ENCODE measurements at places on chromosomes 5 and 9.
A peak's percentile ranks its signal among the peaks of the same experiment; 100 is the strongest.

- no peak for DNase-seq
Measured at GRCh38 chr9:93097511-93098201, 1.6 kb downstream of the CARD19 start.

DNA sequence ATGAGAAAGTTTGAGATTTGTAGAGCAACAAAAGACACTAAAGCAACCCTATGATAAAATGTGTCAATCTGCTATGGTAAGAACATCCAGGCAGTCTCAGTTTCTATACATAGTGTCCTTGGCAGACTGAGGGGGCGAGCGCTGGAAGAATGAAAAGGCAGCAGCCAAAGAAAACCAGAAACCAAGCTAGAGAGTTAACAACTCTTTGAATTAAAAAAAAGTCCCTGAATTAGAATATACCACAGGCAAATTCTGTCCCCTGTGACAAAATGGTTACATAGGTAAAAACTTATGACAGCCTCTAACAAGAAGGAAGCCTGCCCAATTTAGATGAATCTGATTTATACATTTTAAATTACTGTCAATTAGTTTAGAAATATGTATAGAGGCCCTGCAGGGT lies 106.7 kb downstream of the OXCT1 start:
- no peak for DNase-seq

GRCh38 chr5:43019614-43020398 lies 20.3 kb downstream of the ANXA2R start:
- DNase-seq = peak; percentile 91

- DNase-seq = no peak
Measured at GRCh38 chr5:6096101-6096500, 282.2 kb downstream of the MED10 start.

GRCh38 chr5:176360894-176361436 lies 599 bp downstream of the KIAA1191 start:
- no peak for DNase-seq

- no peak for DNase-seq
Measured at GRCh38 chr9:8234316-8234715, 434.7 kb upstream of the DMAC1 start.

- no peak for DNase-seq
Measured at GRCh38 chr9:111831371-111832108, 36.8 kb upstream of the SHOC1 start.

GRCh38 chr9:92988215-92988768 lies 41.0 kb downstream of the FGD3 start:
- DNase-seq = no peak

DNA sequence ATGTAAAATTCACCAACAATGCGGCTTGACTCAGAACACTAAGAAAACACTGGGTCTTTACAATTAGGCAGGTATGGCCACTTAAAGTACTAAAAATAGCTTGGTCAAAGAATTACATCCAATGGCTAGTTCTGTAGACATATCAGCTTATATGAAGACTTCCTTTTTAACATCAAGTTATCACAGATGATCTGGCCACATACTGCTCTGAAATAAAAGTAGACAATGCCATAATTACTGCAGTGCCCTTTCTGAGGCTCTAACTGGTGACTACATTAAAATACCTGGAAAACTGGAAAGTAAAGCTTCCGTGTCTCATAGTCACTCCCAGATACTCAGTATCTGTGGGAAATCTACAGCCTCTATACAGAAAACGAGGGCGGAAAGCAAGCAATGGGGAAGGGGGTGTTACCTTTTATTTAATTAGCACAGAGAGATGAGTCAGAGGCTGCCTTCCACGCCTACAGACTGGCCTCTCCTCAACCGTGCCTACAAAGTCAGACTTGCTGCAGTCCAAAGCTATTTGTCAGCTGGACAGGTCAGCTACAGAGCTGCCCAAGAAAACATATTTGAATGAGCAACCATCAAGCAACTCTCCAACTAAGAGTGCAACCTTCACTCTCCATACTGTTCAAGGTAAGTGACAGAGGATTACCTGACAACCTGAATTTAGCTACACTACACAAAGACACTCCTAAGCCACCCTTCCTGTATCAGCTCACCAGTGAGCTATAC lies 8.7 kb downstream of the SERINC5 start:
- peak; percentile 25 for DNase-seq

GRCh38 chr5:100731768-100732167 lies 171.3 kb downstream of the ST8SIA4 start:
- DNase-seq = no peak

GRCh38 chr9:85541876-85542275 lies 199.9 kb downstream of the AGTPBP1 start:
- no peak for DNase-seq

DNA sequence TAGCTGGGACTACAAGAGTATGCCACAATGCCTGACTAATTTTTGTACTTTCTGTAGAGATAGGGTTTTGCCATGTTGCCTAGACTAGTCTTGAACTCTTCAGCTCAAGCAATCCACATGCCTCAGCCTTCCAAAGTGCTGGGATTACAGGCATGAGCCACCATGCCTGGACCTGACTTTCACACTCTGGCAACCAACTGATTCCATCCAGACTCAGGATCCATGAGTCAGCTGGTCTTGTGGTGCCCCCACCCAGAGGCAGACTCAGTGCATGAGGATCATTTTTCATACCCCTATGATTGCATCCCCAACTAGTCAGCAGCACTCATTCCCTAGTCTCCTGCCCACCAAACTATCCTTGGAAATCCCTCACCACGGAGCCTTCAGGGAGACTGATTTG lies 375.9 kb downstream of the ANXA1 start:
- DNase-seq = no peak

GRCh38 chr5:66066826-66067225 lies 77.3 kb upstream of the SREK1 start:
- no peak for DNase-seq

- DNase-seq = no peak
Measured at GRCh38 chr5:161094411-161094810, 242.4 kb upstream of the ATP10B start.

GRCh38 chr5:103800741-103801495 lies 238.3 kb upstream of the NUDT12 start:
- DNase-seq = no peak

DNA sequence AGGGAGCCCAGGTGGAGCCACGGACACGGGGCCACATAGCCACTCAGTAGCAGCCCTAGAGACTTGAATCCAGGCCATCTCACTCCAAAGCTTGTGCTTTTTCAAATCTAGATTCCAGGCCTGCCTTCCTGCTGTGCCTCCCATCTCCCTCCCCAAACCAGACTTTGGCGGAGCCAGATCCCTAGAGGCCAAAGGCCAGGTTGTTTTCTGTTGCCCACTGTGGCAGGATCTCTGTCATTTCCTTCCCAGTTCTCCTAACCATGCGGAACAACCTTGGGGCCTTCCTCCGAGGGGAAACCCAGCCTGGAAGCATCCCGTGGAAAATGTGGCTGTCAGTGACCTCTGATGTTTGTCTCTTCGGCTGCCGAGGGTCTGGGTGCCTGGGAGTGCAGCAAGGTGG lies 16.4 kb upstream of the RPS14 start:
- no peak for DNase-seq

DNA sequence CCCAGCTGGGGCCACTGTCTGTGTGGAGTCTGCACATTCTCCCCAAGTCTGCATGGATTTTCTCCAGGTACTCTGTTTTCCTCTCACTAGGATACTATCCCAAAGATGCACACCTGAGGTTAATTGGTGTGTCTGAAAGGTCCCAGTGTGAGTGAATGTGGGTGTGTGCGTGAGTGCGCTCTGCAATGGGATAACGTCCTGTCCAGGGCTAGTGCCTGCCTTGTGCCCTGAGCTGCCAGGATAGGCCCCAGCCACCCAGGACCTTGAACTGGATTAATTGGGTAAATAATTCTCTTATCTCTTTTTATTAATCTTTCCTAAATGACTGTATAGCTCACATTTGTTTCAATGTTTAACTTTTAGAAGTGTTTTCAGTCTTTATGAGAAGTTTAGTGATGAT lies 11.5 kb upstream of the PANK3 start:
- DNase-seq = no peak

GRCh38 chr9:12539580-12539975 lies 153.6 kb upstream of the TYRP1 start:
- no peak for DNase-seq

GRCh38 chr5:72955143-72955767 lies 586 bp upstream of the FCHO2 start:
- no peak for DNase-seq

DNA sequence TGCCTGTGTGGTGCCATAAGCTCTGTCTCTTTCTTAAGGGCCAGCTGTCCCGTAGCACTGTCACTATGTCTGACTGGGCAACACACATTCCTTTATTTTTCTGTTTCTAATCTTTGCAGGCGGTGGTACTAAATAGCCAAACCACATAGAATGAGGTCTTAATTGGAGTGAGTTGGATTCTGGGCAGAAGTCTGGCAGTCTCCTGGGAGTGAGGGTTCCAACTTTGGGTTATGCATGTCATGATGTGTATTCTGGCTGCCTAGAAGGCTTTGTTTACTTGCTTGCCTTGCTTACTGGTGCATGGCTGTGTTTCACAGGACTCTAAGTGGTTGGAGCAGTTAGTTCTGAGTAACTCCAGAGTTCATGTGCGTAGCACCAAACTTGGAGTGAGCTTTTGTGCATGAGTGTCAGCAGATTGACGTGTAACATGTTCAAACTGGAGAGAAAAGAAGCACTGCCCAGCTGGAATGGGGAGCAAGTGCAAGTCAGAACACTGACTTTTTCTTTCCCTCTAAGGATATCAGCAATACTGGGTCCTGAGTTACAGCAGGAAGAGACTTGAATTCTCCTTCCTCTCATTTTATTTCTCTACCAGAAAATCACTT lies 185.8 kb downstream of the PCSK1 start:
- DNase-seq = no peak

DNA sequence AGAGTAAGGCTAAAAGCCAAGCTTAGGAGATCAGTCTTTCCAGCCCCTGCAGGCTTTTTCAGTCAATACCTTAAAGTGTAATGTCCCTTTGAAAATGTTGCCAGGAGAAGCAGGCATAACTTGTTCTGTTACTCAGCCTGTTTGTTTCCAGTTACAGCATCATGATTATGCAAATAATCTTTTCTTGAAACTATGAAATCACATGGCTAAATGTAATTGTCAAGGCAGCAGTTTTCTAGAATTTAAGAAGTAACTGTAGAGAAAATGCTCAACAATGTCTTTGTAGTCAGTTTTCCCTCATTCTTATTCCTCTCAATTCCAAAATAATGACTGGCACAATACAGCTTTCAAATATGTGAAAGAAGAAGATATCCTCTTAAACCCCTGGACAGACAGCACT lies 1.9 kb upstream of the GPR107 start:
- DNase-seq = no peak

DNA sequence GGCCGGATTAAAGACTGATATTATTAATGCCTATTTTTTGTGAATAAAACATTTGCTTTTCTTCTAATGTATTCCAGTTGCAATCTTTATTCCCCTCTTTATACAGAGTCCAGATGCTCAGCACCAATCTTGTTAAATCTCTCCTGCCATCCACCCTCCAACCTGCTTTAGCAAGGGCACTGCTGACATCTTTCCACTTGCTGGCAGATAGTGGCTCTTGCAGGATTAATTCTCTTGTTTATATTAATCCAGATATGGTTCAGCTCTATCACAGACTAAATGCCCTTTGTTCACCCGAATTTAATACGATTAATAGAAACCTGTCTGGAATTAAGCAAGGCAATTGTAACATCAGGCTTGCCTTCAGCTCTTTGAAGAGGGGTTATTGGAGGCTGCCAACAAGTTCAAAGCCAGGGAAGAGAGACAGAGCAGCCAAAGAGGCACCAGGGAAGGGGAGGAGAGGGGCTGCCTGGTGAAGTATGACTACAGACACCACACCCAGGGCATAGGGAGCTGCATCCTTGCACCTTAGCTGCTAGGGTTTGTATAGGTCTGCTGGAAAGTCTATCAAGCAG lies 236.2 kb downstream of the SAXO1 start:
- DNase-seq = no peak

GRCh38 chr5:150513375-150514309 lies 5.7 kb downstream of the NDST1 start:
- DNase-seq = no peak

GRCh38 chr9:30574355-30575151 lies 1809.9 kb upstream of the ACO1 start:
- DNase-seq = no peak

Measured in NCI-H2081 treated with DMSO at 0.1 percent for 48 hours (cell line).